ENCODE measurements at places on chromosomes 2 and 18.
A peak's percentile ranks its signal among the peaks of the same experiment; 100 is the strongest.

DNA sequence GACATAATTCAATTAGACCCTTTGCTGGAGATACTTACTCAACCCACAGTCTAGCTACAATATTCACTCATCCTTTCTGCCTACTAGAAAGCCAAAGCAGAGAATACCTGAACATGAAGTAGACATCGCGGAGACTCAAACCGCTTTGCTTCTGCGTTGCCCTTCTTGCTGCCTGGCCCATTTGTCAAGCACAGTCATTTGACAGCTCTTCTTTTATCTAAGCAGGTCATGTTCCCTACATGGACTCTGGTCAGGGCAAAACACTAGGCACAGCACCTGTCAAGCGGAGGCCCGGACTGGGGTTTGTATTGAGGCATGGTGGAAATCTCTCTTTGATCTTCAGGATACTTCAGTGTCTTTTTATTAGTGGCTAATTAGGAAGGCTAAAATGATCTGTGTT, 89.7 kb downstream of the FARSB start:
- DNase-seq, result no peak

DNA sequence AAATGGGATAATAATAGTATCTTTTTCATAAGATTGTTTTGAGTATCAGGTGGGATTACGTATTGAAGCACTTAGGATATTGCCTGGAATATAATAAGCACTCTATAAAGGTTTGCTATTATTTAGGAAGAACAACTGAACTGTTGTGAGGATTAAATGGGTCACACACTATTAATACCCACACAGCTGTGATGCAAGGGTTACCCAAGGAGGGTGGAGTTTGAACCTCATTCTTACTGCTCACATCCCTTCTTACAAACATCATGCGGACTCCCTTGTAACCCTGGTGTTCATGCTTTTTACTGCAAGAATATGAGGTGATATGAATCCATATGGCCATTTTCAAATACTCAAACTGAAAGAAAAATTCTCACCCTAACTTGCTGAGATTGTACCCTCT, 113.5 kb downstream of the KCTD1 start:
- no peak for DNase-seq

DNA sequence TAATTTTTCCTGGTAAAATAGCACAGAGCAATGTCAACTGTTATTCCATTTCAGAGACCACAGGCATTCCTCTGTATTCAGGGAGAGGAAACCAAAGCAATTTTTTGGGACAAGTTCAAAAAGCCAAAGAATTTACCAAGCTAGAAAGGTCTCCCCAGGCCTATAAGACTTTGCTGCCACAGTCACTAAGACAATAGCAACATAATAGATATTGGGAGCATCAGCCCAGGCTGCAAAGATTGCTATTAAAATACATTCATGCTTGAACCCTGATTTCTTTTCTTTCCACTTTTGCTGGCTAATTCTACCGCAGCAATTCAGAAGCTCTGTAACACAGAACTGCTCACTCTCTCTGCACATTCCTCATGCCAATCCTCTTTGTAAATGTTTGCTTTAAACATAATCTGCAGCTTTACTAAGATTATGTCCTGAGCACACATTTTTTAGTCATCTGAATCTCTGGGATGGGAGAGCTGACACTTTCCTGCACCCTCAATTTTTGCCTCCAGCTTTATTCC, 76.3 kb downstream of the CLHC1 start:
- DNase-seq, result no peak

DNA sequence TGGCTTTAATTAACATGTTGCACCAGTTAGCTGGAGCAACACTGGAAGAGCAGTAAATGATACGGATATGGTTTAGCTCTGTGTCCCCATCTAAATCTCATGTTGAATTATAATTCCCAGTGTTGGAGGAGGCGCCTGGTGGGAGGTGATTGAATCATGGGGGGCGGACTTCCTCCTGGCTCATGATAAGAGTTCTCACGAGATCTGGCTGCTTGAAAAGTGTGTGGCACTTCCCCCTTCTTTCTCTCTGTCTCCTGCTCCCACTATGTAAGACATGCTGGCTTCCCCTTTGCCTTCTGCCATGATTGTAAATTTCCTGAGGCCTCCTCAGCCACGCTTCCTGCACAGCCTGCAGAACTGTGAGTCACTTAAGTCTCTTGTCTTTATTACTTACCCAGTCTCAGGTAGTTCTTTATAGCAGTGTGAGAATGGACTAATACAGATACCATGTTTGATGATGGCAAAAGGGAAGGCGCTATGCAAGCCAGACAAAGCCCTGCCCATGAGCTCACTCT, 963.6 kb downstream of the SOCS6 start:
- no peak for DNase-seq

- no peak for DNase-seq
Measured at GRCh38 chr2:176237456-176237855, 31.8 kb upstream of the MTX2 start.

DNA sequence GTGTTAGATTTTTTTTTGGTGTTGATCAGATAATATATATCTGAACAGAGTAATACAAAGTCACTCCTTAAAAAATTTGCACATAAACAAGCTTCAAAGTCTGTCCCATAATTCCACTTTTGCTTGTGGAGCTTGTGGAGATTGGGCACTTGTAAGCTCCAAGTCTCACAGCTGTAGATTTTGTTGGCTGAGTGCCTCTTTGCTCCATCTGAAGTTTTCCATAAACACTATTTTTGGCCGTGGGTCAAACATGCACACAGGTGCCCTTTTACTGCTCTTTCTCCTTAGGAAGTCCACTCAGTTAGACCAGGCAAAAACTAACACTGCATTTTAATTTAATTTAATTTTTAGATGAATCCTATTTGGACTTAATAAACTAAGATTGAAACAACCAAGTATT, 3.6 kb upstream of the KCNJ13 start:
- no peak for DNase-seq

- no peak for DNase-seq
Measured at GRCh38 chr2:239223310-239224198, 177.3 kb downstream of the HDAC4 start.

DNA sequence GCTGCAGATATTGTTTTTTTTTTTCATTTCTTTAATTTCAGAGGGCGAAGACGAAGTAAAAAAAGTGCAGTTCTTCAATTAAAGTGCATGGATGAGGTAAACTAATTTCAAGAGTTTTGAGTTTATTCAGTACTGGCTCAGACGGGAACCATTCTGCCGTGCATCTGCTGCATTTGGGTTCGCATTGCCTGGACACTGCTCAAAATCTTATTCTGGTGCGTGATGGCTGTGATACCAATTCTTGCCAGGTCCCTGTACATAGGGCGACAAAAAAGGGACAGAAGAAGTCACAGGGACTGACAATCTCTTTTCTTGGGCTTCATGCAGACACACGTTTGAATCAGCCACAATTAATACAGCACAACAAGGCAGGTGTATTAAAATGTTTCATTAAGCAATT, 146.2 kb downstream of the EPHA4 start:
- DNase-seq, result no peak

DNA sequence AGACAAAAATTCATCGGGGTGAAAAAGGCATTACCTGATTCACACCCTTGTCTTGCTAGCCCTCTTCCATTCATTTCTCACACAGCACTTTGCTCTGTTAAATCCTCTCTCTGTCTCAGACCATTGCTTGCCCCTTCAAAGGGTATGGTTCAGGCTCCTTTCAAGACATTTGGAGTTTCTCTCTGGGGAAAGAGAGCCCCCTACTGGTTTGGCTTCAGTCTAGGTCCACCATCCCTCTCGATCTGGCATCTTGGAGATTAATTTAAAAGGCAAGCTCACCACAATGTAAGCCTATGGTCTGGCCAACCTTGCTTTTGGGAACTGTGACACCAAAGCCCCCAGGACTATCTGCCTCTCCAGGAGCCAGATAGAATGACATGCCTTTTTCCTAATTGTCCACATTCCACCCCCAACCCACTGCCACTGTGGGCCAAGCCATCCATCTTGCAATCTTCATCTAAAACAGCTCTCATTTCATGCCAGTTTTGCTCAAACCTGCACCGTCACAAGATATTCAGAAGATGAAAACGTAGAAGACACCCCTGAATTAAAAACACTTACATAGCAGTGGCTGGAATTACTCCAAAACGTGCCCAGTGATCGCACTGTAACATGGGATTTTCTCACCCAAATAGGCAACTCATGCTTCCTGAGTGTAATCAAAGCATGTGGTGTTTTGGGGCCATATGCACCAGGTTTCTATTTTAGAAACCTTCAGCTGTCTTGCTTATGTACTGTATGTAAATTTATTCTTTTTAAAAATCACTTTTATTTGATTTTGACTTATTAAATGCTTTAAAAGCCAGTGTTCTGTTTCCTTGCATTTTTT, 93.9 kb downstream of the FARSB start:
- DNase-seq, result peak; percentile 16

DNA sequence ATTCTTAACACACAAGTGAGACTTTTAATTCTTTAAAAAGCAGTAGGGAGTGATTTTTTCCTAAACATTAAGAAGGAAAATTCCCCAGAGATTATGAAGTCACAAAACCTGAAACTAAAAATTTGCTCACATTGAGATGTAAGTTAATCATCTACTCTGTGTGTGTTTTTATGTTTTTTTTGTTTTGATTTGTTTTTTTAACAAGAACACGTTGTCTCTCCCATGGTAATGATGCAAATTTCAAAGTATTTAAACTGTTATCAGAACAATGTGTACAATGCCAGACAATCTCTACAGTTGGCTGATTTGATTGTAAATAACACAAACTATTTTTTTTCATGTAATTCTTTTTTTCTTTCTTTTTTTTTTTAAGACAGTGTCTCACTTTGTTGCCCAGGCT, 71.5 kb downstream of the COLEC12 start:
- no peak for DNase-seq

DNA sequence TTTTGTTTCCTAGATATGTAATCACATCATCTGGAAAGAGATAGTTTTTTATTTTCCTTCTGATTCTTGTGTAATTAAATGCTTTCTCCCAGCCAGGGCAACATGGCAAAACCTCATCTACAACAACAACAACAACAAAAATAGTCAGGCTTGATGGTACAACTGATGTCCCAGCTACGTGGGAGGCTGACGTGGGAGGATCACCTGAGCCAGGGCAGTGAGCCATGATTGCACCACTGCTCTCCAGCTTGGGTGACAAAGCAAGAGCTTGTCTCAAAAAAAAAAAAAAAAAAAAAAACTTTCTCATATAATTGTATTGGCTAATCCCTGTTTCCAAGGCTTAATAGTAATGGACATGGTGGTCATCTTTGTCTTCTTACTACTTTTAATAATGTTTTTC, 26.4 kb upstream of the PGAP1 start:
- DNase-seq, result no peak

DNA sequence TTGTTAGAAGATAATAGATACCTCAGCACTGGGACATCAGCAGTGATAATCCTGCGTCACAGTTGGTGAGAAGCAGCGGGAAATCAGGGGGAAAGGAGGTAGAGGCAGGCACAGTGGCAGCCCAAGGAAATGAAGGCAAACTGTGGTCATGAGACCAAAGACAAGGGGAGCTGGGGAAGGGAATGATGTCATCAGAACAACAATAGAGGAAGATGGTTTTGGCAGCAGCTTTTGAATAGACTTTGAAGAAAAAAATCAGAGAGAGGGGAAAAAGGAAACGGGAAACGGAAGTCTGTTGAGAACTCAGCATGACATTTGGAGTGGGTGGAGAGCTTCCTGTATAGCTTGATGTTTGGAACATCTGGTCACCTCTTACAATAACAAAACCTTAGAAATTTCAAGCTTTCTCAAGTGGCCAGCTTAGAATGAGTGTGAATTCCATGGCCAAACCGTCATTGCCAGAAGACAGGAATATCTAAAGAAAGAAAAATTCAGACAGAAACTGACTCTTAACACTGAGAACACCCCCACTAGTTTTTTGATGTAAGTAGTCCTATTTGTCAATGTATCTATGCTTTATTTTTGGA, 18.4 kb upstream of the YES1 start:
- no peak for DNase-seq

DNA sequence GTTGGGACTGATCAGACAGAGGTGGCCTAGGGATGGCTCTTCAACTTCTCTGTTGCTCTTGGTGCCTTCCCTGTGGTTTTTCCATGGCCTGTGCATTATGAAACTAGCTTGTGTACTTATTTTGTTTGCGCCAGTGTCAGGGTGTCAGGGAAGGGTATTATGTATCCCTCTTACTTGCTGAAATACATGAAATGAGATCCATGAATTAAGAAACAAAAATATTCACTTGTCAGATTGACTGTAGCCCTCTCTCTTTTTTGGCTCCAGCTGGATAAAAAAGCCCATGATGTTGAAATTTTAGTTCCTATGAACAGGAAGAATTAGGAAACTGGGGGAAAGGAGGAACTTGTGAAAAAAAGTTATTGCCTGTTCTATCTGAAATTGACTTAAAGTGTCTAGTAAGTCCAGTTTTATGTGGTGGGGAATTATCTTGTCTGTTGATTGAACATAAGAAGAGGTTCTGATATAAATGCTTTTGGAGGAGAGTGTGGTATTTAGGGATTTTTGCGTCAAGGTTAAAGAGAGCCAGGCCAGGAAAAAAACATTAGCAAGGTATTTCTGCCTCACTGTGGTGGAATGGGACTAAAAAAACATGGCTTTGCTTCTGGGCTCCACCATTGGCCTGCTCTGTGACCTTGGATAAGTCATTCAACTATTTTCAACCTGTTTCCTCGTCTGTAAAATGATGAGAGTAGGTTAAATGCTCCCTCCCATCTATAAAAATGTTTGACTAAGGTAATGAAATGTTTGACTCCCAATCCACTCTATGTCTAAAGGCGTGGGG, 12.0 kb downstream of the UGP2 start:
- no peak for DNase-seq

GRCh38 chr2:39568116-39568515, 97.6 kb upstream of the TMEM178A start:
- no peak for DNase-seq

- peak; percentile 16 for DNase-seq
Measured at GRCh38 chr2:151482171-151482725, 72.5 kb downstream of the RIF1 start.

GRCh38 chr2:237097326-237097910, 11.7 kb downstream of the COPS8 start:
- DNase-seq, result no peak

- no peak for DNase-seq
Measured at GRCh38 chr2:58543442-58543841, 302.3 kb upstream of the FANCL start.

- DNase-seq, result no peak
Measured at GRCh38 chr2:12031866-12032265, 285.4 kb downstream of the LPIN1 start.

GRCh38 chr18:10017043-10017442, 103.2 kb downstream of the VAPA start:
- no peak for DNase-seq

DNA sequence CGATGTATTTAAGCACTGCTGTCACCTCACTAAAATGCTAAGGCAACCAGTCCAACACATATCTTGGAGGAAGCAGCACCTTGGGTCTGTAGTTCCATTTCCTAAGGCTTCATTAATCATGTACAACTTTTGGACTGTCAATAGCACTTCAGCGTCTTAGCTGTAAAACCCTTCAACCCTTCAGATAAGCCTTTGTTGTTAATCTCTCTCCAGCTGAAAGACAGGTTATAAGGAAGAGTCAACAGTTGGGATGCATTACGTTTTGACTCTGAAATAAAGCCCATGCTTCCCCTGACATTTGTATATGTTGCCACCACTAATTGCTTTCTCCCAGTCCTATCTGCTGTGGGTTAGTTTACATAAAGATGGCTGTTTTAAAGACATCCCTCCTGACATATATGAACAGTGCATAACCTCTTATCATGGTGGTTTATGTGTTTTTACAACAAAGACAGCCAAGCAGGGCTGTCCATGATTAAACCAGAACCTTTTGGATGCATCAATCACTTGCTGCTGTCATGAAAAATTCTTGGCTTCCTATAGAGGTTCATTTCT, 81.5 kb downstream of the EPHA4 start:
- DNase-seq, result no peak

Data from activated CD4-positive, alpha-beta T cell treated with anti-CD3 and anti-CD28 coated beads, Interleukin-2, amount 50 U/mL, for 48 hours (primary cell).